ENCODE measurements at places on chromosomes 5 and 9.

DNA sequence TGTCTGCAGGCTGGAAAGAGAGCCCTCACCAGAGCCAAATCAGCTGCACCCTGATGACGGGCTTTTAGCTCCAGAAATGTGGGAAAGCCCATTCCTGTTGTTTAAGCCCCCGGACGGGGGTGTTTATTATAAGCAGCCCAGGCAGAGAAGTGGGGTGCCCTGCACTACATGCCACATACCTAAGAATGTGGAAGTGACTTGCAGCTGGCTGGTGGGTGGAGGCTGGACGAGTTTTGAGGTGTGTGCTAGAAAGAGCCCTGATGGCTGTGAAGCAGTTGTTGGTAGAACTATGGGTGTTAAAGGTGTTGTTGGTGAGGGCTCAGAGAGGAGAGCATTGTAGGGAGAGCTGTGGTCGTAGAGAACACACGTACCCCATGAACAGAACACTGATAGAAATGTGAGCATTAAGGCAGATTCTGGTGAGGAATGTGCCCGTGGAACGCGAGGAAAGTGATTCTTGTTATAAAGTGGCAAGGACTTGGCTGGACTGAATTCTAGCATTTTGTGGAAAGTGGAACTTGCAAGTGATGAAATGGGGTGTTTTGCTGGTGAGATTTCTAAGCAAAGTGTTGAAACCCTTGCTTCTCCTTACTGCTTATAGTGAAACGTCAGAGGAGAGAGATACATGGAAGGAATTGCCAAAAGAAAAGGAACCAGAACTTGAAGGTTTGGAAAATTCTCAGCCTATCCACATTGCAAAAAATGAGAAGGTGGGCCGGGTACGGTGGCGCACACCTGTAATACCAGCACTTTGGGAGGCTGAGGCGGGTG is 38.9 kb downstream of the AHRR start:
- DNase-seq, result no peak

DNA sequence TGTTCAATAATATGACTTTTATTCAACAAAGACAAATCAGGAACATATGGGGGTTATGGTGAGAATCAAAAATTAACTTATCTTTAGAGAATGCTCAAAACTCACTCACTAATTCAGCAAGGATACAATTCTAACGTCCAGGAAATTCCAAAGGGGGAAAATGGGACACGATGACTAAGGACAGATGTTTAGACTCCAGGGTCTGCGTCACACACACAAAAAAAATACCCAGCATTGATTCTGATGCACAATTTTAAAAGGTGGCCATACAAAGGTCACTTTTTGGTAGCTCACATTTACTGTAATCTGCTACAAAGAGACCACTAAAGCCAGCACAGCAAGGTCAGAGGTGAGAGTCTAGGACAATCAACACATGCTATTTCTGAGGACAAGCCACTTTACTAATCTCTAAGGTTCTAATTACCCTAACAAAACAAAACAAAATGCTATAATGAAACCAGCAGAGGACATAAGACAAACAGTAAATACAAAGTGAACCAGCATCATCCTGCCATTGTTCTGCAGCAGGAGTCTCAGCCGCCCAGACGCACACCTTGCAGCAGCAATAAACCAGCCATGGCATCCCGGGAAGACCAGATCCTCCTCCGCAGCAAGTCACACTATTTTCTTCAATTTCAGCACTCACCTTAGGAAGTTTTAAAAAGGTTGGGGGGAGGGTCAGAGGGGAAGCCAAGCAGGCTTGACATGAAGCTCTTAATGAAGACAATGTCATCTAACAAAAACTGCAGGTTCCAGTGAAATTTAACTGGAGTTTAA is 57.8 kb downstream of the TTC39B start:
- no peak for DNase-seq

DNA sequence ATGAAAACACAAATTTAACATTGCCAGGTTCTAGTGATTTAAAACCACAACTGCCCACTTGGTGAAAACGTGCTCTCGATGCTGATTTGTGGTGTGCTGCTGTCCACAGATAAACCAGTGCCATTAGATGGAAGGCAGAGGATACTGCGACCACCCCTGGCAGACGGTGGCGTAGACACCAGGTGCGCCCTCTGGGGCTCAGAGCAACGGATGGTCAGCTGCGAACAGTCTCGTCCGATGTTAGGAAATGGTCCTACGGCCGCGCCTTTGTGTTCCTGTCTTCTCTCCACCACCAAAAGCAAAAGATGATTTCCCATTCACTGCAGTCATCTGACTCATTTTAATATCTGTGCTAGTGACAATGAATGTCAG is 43.2 kb downstream of the UBE2QL1 start:
- DNase-seq, result no peak

DNA sequence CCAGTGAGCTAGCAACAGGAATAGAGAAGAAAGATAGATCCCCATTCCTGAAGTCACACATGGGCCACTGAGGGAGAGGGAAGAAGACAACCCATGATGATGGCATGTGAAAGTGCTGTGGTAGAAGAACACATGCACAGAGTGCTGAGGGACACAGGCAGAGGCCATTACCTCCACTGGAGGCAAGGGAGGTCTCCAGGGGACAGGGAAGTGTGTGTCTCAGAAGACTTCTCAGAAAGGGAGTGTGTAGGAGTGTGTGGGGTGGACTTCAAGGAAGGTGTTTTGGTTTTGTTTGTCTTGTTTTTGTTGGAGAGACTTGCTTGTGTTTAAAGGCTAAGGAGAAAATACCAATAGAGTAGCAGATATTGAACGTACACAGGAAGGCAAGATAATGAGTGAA is 77.0 kb upstream of the SMARCA2 start:
- DNase-seq, result no peak

GRCh38 chr9:441126-441525 is 226.5 kb downstream of the DOCK8 start:
- DNase-seq, result no peak

- no peak for DNase-seq
Measured at GRCh38 chr9:35868933-35869332, 1.3 kb downstream of the OR13J1 start.

DNA sequence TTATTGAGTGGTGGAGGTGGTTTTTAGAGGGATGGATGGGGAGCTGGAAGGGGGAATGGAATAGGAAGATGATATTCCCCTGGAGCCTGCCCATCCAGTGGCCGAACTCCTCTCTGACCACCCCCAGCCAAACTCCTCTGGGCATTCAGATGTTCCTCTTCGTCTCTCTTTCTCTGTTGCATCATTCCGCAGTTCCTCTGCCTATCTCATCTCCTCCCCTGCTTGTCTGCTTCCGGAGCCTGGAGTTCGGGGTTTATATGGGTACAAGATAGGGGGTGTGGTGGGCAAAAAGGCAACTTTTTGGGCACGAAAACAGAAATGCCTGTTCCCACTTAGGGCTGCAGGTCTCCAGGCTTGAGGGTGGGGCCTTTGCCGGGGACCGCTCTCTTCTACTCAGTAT is 12.2 kb upstream of the CDK5RAP2 start:
- DNase-seq, result no peak

- DNase-seq, result no peak
Measured at GRCh38 chr9:18922161-18922885, 110.7 kb downstream of the SAXO1 start.
